HT-29 (cell line): ENCODE measurements at places on chromosomes 7 and 10. TPM values are rescaled to one million over a fixed set of nuclear protein-coding genes. Genes with fewer than 3 reads are reported as not detected.

Gene LSM5
- total RNA-seq, result 11.3 and 22.8 TPM in 2 replicates

Gene MYPN
- not detected in 2 replicates for total RNA-seq

DNA sequence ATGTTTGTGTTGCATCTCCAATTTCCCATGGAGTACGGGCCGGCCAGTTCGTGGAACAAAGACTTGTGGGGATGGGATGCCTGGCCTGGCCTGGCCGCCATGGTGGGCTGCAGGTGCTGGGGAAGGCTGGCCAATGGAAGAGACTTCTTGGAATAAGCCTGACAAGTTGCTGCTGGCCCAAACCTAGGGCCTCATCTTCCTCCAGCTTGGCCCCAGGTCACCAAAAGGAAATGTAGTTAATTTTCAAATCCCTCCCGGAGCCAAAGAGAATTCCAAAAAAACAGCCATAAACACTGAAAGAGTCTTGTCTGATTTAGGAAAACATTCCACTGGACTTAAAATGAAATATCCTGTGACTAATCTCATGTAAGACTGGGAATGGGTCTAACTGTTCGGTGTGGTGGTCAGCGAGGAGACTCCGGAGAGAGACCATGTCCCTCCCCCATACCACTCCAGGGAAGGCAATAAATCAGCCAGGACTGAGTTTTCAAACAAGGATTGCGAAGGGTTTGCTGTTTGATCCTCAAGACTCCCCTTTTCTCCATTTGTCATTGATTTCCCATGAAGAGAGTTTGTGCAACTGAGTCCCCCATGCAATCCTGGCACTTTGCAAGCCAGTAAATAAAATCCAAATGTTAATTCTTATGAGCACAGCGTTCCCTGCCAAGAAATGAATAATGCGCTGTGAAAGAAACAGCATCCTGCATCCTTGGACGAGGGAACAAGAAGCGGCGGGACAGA lies 128.7 kb upstream of the HABP2 start:
- no peak for DNase-seq

DNA sequence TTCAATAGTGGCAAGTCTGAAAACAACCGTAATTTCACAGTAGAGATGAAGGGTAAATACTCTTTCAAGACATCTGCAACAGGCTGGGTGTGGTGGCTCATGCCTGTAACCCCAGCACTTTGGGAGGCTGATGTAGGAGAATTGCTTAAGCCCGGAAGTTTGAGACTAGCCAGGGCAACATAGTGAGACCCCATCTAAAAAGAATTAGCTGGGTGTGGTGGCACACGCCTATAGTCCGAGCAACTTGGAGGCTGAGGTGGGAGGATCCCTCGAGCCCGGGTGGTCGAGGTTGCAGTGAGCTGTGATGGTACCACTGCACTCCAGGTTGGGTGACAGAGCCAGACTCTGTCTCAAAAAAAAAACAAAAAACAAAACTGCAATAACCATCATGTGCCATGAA lies 71.8 kb downstream of the PFKFB3 start:
- DNase-seq, result no peak

Gene PDZD8
- 31.0 and 31.1 TPM in 2 replicates for total RNA-seq

Gene CPA2
- total RNA-seq, result not detected in 2 replicates

DNA sequence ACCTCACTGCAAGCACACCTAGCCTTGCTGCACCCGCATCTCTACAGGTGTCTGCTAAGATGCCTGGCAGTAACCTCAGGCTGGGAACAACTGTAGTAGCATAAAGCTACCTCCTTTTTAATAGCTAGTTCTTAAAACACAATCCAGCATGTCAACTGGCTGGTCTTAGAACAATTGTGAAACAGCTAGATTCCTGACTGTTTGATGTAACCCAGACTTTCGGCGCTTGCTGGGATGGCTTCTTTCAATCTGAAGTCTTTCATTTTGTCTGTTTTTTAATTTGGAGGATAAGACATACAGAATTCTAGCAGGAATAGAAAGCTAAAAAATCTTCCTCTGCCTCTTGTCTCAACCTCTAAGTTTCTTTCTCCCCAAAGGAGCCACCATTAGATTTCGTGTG lies 59.8 kb downstream of the GSDME start:
- DNase-seq, result no peak

Gene DIP2C
- total RNA-seq, result 0.97 and 1.6 TPM in 2 replicates

Gene CAV2
- 14.0 and 14.8 TPM in 2 replicates for total RNA-seq

GRCh38 chr10:42802876-42803275 lies 20.3 kb downstream of the BMS1 start:
- no peak for DNase-seq

DNA sequence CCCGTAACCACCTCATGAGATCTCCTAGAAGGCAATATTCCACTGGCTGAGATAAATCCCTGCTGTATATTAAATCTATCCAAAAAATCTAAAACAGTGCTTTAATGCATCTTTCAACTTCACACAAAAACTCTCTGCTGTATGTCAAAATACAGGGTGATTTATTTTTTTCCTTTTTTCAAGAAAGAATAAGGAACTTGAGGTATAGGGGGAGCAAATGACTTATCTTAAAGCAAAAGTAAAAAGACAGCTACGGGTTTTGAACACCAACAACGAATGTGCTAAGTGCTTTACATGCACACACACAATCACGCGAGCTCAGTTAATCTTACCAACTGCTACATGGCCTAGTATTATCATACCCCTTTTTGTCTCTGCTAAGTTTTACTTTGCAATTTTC lies 168.9 kb upstream of the PHF14 start:
- no peak for DNase-seq

DNA sequence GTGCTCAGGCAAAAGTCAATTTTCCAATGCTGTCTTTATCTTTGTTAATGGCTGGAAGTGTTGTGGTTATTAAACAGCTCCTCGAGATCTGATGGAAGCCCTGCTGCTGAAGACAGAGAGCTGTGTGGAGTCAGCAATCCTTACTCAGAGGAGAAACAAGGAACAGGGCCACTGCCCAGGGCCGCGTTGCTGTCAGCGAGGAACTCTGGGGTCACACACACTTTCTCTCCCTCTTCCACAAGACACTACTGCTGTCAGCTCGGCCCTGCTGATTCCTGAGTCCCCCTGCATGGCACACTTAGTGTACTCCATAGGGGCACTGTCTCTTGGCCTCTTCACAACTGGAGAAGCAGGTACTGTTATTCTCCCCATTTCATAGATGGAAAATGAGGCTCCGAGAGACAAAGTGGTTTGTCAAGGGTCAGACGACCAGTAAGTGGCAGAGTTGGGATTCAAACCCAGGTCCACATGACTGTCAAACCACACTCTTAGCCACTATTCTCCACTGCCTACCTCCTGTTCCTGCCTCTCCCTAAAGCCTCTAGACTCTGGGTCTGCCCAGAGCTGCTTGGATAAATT lies 29.3 kb upstream of the PDCD4 start:
- DNase-seq, result no peak

DNA sequence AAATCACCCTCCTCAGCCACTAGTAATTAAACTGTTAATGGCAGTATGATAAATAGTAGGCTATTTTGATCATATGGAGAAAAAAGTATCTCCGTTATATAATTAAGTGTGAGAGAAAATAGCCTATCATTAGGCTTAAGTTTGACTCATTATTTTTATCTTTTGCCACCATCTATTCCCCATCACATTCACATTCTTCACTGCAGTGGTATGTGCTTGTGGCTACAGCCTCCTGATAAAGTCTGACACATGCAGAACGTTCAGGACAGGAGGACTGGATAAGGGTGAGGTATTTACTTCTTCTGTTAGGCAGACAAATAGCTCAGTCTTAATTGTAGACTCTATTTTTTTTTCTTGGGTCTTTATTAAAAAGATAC lies 5.8 kb downstream of the NEBL start:
- DNase-seq, result no peak

GRCh38 chr7:29142021-29142727 lies 4.2 kb downstream of the CPVL start:
- peak; percentile 46 for DNase-seq

Gene PNLIPRP1
- not detected in 2 replicates for total RNA-seq

DNA sequence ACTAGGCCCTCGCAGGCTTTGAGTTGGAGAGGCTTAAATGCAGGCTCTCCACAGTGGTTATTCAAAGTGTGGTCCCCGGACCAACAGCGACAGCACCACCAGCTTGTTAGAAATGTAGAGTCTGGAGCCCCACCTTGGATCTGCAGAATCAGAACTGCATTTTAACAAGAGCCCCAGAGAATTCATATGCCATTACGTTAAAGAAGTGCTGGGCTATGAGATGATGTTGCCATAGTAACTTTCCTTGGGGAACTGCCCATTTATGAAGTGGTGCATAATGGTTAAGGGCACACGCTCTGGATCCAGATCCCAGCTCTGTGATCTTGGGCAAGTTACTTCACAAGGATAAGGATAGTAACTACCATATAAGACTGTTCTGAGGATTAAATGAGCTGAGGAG lies 48.9 kb downstream of the ZCCHC24 start:
- DNase-seq, result no peak

Gene ASZ1
- not detected in 2 replicates for total RNA-seq

GRCh38 chr7:50389961-50390360 lies 60.2 kb downstream of the FIGNL1 start:
- no peak for DNase-seq

- DNase-seq, result no peak
Measured at GRCh38 chr7:45897042-45897690, 8.9 kb downstream of the IGFBP1 start.

Gene ST8SIA6
- total RNA-seq, result not detected in 2 replicates

Gene ANKRD61
- not detected in 2 replicates for total RNA-seq

- DNase-seq, result no peak
Measured at GRCh38 chr7:25014756-25015155, 34.8 kb upstream of the OSBPL3 start.

DNA sequence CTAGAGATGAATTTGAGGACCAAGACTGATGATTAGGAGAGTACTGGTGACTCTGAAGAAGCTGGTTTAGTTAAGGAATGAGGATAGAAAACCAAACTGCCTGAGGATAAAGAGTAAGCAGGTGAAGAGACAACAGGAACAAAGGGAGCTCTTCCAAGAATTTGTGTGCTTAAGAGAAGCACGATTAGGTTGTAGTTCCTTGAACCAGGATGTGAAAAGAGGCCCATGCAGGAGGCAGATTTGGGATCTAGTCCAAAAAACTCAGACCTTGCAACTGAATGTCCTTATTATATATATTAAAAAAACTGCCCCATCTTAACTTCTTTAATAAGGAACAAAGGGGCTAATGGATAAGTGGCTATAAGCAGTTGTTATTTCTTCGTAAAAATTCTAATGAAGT lies 150.4 kb downstream of the SKAP2 start:
- no peak for DNase-seq

DNA sequence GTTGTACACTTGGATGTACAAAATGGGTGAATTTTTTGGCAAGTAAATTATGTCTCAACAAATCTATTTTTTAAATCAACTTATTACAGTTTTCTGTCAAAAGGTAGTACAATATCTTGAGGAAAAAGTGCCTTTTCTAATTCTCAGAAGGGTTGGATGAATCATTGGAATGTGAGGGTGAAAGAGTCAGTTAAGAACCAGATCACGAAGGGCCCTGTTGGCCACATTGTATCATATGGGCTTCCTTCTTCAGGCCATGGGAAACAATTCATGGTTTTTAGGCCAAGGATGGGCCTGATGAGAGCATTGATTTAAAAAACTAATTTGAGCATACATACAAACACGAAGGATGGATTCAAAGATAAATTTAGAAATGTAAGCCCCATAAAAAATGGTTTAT lies 503.7 kb downstream of the TNS3 start:
- no peak for DNase-seq

GRCh38 chr7:148255333-148255732 lies 335.2 kb upstream of the C7orf33 start:
- DNase-seq, result peak; percentile 25

Gene ANXA8L1
- total RNA-seq, result not detected in 2 replicates

- DNase-seq, result no peak
Measured at GRCh38 chr10:45421221-45422097, 47.4 kb downstream of the ALOX5 start.

GRCh38 chr7:20193242-20193777 lies 23.9 kb downstream of the MACC1 start:
- DNase-seq, result no peak

Gene SLC29A3
- total RNA-seq, result 4.1 and 4.4 TPM in 2 replicates

DNA sequence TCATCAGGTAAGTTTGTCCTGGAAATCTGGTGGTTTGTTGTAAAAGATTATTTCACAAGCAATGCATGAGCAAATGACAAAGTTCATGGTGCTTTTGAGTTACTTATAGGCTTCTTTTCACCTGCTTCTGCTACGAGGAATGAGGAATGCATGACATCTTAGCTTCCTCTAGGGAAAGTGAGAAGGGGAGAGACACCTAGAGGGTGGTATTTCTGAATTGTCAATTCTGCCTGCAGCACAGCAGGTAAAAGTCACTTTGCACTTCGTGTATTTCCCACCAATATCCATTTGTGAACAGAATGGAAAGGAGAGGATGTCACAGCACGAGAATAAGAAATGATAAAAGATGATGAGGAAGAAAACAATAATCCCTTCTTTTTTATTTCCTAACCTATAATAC lies 153.4 kb upstream of the FEZF1 start:
- no peak for DNase-seq

Gene PRPS1L1
- not detected in 2 replicates for total RNA-seq

Gene KLF14
- total RNA-seq, result not detected in 2 replicates

DNA sequence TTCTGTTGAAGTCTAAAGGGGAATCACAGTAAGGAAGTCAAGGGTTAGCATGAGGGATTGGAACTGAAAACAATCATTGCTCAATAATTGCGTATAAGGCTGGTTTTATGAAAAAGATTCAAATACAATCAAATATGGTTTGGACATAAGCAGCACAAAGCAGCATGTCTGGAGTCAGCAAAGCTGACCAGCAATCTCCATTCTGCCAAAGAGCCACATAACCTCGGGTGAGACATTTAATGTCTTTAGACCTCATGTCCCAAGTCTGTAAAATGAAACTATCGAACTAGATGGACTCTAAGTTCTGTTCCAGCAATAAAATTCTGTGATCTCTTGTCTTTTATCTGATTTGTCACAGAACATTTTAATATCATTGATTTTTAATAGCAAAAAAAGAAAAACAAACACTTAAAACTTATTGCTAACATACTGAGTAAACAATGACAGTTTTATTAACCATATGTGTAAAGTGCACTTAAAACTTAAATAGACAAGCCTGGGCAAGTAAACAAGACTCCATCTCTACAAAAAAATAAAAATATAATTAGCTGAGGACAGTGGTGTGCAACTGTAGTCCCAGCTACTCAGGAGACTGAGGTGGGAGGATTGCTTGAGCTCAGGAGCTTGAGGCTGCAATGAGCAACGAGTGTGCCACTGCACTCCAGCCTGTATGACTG lies 217.0 kb downstream of the MAGI2 start:
- peak; percentile 21 for DNase-seq

Gene CFAP43
- 0.16 and 0.18 TPM in 2 replicates for total RNA-seq

DNA sequence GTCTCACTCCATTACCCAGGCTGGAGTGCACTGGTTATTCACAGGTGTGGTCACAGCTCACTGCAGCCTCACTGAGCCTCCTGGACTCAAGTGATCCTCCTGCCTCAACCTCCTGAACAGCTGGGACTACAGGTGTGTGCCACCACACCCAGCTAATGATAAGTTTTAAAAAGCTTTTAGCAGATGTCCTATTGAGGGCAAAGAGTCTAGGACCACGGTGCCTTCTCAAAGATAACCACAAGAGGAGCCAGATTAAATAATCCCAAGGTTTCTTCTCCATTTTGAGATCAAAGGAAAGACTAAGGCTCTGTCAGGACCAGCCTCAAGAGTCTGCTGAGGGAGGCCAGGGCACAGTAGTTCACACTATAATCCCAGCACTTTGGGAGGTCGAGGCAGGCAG lies 4.7 kb downstream of the ATP5MF start:
- DNase-seq, result no peak
